ENCODE measurements at places on chromosomes 7 and 10. TPM values are rescaled to one million over a fixed set of nuclear protein-coding genes. Genes with fewer than 3 reads are reported as not detected.

The ASB15 gene
- total RNA-seq: not detected

The NAPEPLD gene
- 38.8 TPM for total RNA-seq

The TMEM130 gene
- total RNA-seq: not detected

The GIMAP6 gene
- total RNA-seq: 10.6 TPM

The PRSS37 gene
- total RNA-seq: not detected

All from stomach (tissue), 19 donors.